ENCODE measurements at places on chromosomes 1 and 21.

GRCh38 chr1:162305969-162306368 is 70.7 kb downstream of the SPATA46 start:
- no peak for DNase-seq

GRCh38 chr1:184191181-184191621 is 139.7 kb downstream of the TSEN15 start:
- DNase-seq, result no peak

GRCh38 chr1:167126317-167126716 is 32.4 kb downstream of the STYXL2 start:
- no peak for DNase-seq

GRCh38 chr1:42924851-42925760 is 33.6 kb downstream of the SLC2A1 start:
- DNase-seq, result no peak

DNA sequence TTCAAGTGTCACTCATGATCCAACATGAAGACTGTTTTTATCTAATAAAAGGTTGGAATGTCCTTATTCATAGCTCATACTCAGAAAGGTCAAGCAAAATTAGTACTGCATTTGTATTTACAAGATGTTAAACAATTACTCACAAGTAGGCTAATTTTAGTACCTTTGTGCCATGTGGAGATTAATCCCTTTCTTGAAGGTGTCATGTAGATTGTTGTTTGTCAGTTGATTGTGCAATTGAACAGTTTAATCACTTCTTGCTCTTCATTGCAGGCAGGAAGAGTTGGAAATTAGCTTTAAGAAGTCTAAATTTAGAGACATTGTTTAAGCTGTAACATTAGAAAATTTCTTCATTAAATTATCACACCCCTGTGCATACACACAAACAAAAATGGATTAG is 847.1 kb downstream of the KCNT2 start:
- DNase-seq, result no peak

DNA sequence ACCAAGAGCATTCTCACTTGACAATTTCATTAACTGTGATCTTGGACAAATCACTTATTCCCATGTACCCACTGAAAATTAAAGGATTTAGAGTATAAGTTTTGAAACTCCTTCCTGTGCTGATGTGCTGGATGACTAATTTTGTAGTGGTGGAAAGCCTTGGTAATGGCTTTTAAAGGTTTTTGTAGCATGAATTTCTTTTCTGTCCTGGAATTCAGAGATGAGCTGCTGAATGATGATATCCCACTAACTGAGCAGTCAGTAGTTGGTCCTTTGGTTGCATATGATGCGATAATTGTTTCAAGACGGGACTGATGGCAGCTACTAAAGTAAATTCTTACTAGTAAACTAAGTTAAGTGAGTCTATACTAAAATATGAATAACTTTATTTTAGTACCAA is 5.2 kb downstream of the RPL5 start:
- DNase-seq, result no peak

GRCh38 chr1:27009601-27010197 is 3.0 kb downstream of the TENT5B start:
- DNase-seq, result no peak

DNA sequence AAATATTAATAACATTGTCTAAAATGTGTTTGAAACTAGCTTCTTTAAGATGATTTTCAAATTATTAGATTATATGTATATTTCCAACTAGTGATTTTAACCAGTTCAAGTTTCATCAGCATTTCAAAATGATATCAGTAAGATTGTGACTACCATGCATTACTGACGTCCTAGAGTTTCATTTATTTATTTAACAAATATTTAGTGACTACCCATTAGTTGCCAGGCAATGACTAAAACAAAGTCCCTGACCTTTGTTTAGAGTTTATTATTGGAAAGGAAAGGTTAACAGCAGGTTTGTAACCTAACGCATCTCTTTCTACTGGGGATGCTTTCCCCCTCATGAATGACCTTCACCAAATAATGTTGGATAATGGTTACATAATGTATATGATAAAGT is 7.6 kb upstream of the C4BPB start:
- DNase-seq, result no peak

- no peak for DNase-seq
These were observed 34.0 kb upstream of the C1orf115 start for GRCh38 chr1:220655961-220656740.

DNA sequence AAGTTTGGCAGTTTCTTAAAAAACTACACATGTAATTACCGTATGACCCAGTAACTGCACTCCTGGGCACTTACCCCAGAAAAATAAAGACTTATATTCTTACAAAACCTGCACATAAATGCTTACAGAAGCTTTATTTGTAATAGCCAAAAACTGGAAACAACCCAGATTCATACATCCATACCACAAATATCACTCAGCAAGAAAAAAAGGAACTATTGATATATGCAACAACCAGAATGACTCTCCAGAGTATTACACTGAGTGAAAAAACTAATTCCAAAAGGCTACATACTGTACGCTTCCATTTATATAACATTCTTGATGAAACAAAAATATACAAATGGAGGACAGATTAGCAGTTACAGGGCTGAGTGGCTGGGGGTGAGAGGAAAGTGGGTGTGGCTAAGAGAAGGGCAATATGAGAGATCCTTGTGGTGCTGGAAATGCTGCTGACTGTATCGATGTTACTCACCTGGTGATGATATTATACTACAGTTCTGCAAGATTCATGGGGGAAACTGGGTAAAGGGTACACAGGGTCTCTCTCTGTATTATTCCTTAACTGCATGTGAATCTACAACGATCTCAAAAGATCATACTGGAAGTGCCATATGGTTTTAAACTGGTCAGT is 96.0 kb upstream of the GNG4 start:
- no peak for DNase-seq

Measured in activated T-cell treated with anti-CD3 and anti-CD28 coated beads for 48 hours (primary cell).